Stimulated activated CD4-positive, alpha-beta T cell treated with anti-CD3 and anti-CD28 coated beads, Interleukin-1b, Interleukin-23, amount 100 ng/mL, for 1 hour (primary cell): ENCODE measurements at places on chromosomes 16 and 17.

- DNase-seq: no peak
Measured at GRCh38 chr17:7562208-7562605, 488 bp downstream of the SENP3 start.

- DNase-seq: no peak
Measured at GRCh38 chr17:3005696-3006095, 57.7 kb downstream of the OR1D5 start.

DNA sequence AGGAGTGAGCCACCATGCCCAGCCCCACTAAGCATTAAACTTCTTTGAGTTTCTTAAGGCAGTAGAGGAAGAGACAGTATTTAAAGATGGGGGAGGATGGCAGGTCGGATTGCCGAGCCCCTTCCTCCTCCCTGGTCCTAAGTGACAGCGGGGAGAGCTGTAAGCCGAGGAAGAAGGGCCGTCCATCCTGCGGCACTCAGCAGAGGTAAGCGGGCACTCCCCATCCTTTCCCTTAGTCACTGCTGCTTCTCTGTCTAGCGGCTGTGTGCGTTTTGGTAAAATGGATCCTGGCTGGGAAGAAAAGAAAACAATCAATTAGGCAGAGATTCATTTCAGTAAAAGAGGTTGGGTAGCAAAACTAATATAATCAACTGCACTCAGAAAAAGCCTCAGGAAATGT is 13.9 kb downstream of the DNAAF1 start:
- DNase-seq: no peak

DNA sequence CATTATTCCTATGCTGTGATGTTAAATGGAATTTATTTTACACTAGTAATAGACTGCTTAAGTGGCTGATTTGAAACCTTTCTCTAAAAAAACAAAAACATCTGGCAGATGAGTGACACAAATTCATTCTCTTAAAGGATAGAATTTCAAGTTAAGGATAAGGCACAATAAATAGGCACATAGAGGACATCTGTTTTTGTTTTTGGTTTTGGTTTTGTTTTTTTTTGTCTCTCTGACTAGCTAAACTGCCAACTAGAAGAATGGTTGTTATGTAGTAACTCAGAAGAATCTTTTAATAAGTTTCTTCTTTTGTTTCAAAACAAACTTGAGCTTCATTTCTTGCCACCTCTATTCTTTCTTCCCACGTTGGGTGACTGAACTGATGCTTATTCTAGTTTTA is 5.1 kb upstream of the VPS4A start:
- no peak for DNase-seq

DNA sequence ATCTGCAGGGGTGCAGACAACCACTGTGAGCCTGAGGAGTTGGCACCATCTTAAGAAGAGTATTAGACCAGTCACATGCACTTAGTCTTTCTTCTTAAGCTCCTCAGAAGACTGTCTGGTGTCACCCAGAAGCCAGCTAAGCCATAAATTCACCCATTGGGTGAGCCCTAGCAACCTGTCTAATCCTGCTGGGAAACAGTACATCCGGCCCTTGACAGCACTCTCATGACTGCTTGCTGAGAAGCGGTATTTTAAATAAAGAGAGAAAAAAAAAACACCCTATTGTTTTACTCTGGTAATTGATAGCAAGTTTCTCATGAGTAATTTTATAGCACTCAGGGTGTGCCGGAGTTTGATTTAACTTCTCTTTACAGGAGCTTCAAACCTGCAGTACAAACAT is 134.7 kb downstream of the SOX9 start:
- DNase-seq: no peak

GRCh38 chr17:65259281-65259680 is 122.1 kb downstream of the RGS9 start:
- no peak for DNase-seq

- no peak for DNase-seq
Measured at GRCh38 chr16:80084614-80085013, 456.2 kb upstream of the DYNLRB2 start.

DNA sequence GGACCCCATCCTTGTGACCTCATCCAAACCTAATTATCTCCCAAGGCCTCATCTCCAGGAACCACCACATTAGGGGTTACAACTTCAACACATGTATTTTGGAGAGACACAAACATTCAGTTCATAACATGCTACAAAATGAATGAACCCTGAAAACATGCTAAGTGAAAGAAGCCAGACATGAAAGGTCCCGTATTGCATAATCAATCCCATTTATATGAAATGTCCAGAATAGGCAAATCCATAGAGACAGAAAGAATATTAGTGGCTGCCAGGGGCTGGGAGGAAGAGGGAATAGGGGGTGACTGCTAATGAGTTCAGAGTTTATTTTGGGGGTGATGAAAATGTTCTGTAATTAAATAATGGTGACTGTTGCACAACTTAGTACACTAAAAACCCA is 3.7 kb upstream of the IL34 start:
- no peak for DNase-seq

GRCh38 chr17:73785958-73786743 is 141.9 kb upstream of the SDK2 start:
- DNase-seq: no peak

DNA sequence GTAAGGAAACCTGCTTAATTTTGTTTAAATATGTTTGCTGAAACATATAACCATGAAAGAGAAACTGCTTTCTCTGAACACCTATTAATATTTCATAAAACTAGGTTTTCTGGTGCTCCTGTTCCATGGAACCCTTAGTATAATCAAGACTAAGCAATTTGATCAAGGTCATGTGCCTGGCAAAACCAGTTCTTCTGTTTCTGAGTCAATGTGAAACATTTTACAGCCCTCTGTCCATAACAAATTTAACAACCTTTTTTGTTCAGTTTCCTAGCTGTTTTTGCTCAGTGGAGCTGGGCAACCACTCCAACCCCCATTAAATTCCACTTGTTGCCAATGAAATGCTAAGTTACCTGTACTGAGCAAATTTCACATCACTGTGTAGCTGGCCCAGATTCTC is 344.0 kb downstream of the CA10 start:
- no peak for DNase-seq

DNA sequence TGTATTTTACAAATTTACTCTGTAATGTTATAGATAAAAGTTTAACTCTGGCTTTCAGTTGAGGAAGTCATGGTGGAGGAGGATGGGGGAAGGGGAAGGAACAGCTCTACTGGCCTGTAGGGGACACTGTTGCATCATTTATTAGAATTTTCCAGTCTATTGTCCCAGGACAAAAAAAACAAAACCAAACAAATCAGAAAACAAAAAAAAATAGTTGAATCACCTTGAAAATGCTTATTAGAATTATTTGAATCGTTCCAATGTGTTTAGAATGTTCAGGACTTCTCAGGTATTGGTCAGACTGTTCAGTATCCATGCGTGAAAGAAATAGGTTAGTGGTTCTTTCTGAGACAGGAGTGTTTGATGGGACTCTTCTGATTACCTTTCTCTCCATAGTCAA is 242.0 kb downstream of the FTO start:
- DNase-seq: no peak

- DNase-seq: no peak
Measured at GRCh38 chr17:58498177-58498828, 10.1 kb upstream of the HSF5 start.

DNA sequence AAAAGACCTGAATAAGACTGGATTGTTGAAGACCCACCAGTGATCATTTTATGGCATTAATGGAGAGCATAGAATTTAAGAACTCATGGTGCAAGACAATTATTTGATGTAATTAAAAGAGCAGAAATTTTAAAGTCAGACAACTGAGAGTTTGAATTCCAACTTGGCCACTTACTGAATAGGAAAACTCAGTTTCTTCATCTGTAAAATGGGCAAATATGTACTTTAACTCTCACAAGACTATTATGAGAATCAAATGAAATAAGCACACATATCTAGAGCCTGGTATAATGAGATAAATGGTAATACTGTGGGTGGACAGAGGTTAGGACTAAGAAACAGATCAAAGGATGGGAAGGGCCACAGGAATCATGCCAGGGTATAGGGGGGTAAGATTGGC is 88.0 kb downstream of the SOX9 start:
- DNase-seq: no peak

DNA sequence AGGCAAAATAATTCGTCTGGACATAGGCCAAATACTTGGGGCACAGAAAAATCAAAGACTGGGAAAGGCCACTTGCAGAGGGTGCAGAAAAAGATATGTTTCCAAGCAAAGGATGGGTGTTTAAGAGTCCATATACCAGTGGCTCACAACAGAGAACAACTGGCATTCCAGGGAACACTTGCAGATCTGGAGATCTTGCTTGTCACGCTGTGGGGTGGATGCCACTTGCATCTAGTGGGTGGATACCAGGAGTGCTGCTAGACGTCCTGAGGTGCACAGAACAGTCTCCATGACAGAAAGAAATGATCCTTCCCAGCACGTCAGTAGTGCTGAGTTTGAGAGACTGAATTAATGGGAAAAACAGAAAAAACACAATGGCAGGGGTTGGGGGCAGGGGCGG is 8.4 kb downstream of the CBX8 start:
- DNase-seq: no peak

- DNase-seq: no peak
Measured at GRCh38 chr17:38742411-38743308, 5.5 kb downstream of the PCGF2 start.

GRCh38 chr16:74455619-74456289 is 34.5 kb upstream of the CLEC18B start:
- DNase-seq: no peak

GRCh38 chr16:87344931-87345631 is 27.9 kb upstream of the C16orf95 start:
- DNase-seq: no peak

DNA sequence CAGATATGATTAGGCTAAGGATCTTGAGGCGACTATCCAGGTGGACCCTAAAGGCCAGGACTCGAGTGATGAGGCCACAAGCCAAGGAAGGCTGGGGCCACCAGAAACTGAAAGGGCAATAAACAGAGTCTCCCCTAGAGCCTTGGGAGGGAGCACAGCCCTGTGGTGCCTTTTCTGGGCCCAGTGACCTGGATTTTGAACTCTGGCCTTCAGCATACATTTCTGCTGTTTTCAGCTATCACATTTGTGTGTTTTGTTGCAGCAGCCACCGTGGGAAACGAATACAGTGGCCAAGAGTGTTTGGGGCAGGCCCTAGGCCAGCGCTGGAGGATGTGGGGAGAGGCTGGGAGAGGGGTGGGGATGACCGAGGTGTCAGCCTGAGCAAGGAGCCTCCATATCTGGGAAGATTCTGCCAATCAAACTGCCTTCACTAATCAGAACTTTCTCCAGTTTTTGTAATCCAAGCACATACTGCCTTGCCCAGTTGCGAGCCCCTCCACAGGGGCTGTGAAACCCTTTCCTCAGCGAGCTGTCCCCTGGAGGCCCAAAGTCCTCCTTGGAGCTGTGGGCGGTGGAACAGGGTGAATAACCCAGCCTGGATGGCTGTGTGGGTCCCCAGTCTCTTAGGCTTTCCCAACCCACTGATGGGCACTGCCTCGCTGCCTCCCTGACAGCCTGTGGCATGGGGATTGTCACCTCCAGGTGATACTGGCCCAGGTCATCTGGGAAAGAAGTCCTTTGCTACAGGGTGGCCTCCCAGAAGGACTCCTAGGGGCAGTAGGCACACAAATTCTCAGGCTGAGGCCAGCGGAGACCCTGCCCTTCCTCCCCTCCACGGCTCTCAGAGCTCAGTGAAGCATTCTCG is 16.8 kb downstream of the B9D1 start:
- no peak for DNase-seq

- DNase-seq: no peak
Measured at GRCh38 chr17:14396547-14396946, 95.7 kb downstream of the HS3ST3B1 start.

DNA sequence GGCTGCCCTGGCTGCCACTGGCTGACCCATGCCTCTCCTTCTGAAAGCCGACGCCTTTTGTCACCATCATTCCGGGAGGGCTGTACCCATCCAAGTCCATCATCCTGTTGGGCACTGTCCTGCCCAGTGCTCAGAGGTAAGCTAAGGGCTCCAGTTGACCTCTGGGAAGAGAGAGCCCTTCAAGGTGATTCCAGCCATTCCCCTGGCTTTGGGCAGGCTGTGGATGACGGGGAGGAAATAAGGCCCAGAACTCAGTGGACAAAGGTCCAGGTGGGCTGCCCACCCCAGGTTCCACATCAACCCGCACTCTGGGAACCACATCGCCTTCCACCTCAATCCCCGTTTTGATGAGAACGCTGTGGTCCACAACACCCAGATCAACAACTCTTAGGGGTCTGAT is 45.8 kb downstream of the NOS2 start:
- DNase-seq: no peak

- DNase-seq: no peak
Measured at GRCh38 chr17:75315541-75316243, 26.5 kb upstream of the SLC25A19 start.

- DNase-seq: no peak
Measured at GRCh38 chr17:44777394-44778348, 18.9 kb downstream of the ADAM11 start.

DNA sequence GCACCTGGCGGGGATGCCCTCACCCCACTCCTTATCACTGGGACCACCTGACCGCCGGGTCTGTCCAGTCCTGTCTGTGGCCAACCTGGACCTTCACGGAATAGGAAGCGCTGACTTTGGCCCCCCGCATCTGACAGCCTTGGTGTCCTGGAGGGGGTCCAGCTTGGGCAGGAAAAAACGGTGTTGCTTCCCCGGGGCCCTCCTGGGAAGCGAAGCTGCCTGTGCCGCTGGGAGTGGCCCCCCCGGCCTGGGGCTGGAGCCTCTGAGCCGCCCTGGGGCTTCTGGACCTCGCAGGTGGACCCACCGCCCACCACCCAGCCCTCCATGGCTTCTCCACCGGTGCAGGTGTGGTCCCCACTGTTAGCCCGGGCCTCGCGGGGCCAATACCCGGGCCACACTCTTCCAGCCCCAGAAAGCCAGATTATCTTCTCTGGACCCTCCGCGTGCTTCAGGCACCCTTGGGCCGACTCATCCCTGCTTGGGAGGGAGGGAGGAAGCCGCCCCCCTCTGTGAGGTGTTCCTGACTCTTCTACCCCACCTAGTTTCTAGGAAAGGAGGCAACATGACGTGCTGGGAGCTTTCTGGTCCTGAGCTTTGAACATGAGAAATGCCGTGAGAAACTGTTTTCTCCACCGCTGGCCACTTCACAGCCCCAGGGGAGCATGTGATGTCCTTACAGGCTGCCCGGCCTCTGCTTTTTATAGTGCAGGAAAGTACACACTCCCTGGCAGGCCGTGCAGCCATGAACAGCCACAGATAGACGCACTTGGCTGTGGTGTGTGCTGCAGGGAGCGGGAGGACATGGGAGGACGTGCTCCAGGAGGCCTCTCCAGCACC is 1.1 kb downstream of the C1QTNF1 start:
- no peak for DNase-seq

DNA sequence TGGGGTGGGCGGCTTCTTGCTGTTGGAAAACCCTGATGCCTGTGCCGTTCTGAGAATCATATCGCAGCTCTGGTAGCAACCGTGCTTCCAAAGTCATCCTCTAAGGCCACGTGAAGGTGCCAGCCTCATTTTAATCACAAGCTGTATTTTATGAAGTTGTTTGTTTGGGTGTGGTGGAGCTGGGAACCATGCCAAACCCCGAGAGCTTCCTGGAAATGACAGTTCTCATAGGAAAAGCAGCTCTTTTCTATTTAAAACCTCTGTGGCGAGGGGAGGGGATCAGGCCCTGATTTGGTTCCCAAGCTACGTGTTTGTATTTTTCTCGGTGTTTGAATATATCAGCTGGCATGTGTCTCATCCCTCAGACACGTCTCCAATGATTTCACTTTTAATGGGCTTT is 21.7 kb downstream of the KNOP1 start:
- peak; percentile 22 for DNase-seq

GRCh38 chr17:15348021-15348420 is 6.6 kb upstream of the TEKT3 start:
- DNase-seq: no peak

GRCh38 chr16:69709456-69710084 is 16.8 kb downstream of the NQO1 start:
- no peak for DNase-seq
